ENCODE measurements at places on chromosomes 5 and 9. TPM values are rescaled to one million over a fixed set of nuclear protein-coding genes. Genes with fewer than 3 reads are reported as not detected.

Gene SPATA31E1
- not detected for polyA plus RNA-seq

Gene FGFR4
- not detected for polyA plus RNA-seq

Gene FBP2
- not detected for polyA plus RNA-seq

Gene DEPDC1B
- 63.3 TPM for polyA plus RNA-seq

Gene OR5C1
- polyA plus RNA-seq: not detected

Gene F12
- polyA plus RNA-seq: 9.7 TPM

Gene DELE1
- polyA plus RNA-seq: 37.8 TPM

Gene TMOD1
- 44.1 TPM for polyA plus RNA-seq

Gene PCDHB11
- not detected for polyA plus RNA-seq

Gene NIM1K
- polyA plus RNA-seq: 1.8 TPM

Gene C5orf52
- not detected for polyA plus RNA-seq

Gene PCDHB9
- not detected for polyA plus RNA-seq

Gene RELL2
- polyA plus RNA-seq: 9.5 TPM

Gene GAS1
- polyA plus RNA-seq: not detected

Gene SPINK4
- not detected for polyA plus RNA-seq

Gene RNF44
- polyA plus RNA-seq: 7.1 TPM

Gene GRIN3A
- polyA plus RNA-seq: 0.04 TPM

Gene CNTNAP3
- polyA plus RNA-seq: not detected

Gene RABGAP1
- 9.4 TPM for polyA plus RNA-seq

Gene HAUS6
- polyA plus RNA-seq: 14.9 TPM

Gene SVEP1
- polyA plus RNA-seq: not detected

Gene PCDHB14
- polyA plus RNA-seq: not detected

Gene C9
- polyA plus RNA-seq: not detected

Measured in GM12878 (cell line).